ENCODE measurements at places on chromosomes 16 and 17. TPM values are rescaled to one million over a fixed set of nuclear protein-coding genes. Genes with fewer than 3 reads are reported as not detected.

Gene LRRC36
- polyA plus RNA-seq = 0.47 TPM

Gene APOH
- polyA plus RNA-seq = not detected

Gene TMEM92
- 0.76 TPM for polyA plus RNA-seq

Gene SLFN13
- 4.3 TPM for polyA plus RNA-seq

Gene ADAD2
- polyA plus RNA-seq = 0.94 TPM

Gene CMIP
- 11.9 TPM for polyA plus RNA-seq

Gene ABCA8
- polyA plus RNA-seq = 55.9 TPM

Gene KRTAP1-1
- polyA plus RNA-seq = not detected

Gene SPIRE2
- 2.5 TPM for polyA plus RNA-seq

Gene FNDC8
- polyA plus RNA-seq = 0.11 TPM

Gene SCARF1
- 7.1 TPM for polyA plus RNA-seq

Gene FLYWCH2
- 14.1 TPM for polyA plus RNA-seq

Gene KCNH6
- polyA plus RNA-seq = not detected

Gene BAIAP3
- 0.65 TPM for polyA plus RNA-seq

Gene SMTNL2
- polyA plus RNA-seq = 163 TPM

Gene CES5A
- not detected for polyA plus RNA-seq

Gene MLLT6
- polyA plus RNA-seq = 74.0 TPM

Gene SCNN1G
- polyA plus RNA-seq = not detected

Gene MT1A
- not detected for polyA plus RNA-seq

Gene MFSD6L
- polyA plus RNA-seq = 0.30 TPM

Gene CCR7
- polyA plus RNA-seq = 0.39 TPM

Gene EME1
- polyA plus RNA-seq = 4.8 TPM

Gene ESRP2
- polyA plus RNA-seq = 0.52 TPM

Gene ZNF624
- polyA plus RNA-seq = 5.4 TPM

Gene STRADA
- polyA plus RNA-seq = 25.4 TPM

Gene TP53TG3B
- not detected for polyA plus RNA-seq

Gene SLC12A3
- 0.11 TPM for polyA plus RNA-seq

Gene PRR11
- 9.7 TPM for polyA plus RNA-seq

Gene HOXB4
- 1.2 TPM for polyA plus RNA-seq

Gene FOXL1
- 0.24 TPM for polyA plus RNA-seq

Gene FBXL16
- polyA plus RNA-seq = 0.34 TPM

Gene ARHGAP23
- 25.1 TPM for polyA plus RNA-seq

Gene CDRT15
- 1.4 TPM for polyA plus RNA-seq

Gene CCL16
- 0.39 TPM for polyA plus RNA-seq

Gene NPIPA2
- polyA plus RNA-seq = 1.7 TPM

Gene RMI2
- 7.6 TPM for polyA plus RNA-seq

Gene HOXB1
- not detected for polyA plus RNA-seq

Gene KIAA0753
- 9.4 TPM for polyA plus RNA-seq

Gene GRB7
- polyA plus RNA-seq = 0.51 TPM

Gene KCNJ2
- polyA plus RNA-seq = 4.7 TPM

Gene SLC5A10
- 0.16 TPM for polyA plus RNA-seq

Gene CCT6B
- polyA plus RNA-seq = 2.5 TPM

Gene GPRC5C
- polyA plus RNA-seq = 38.7 TPM

Gene PIRT
- 0.06 TPM for polyA plus RNA-seq

Gene GPR179
- polyA plus RNA-seq = 0.38 TPM

Gene TP53TG3E
- polyA plus RNA-seq = not detected

Gene TBC1D26
- polyA plus RNA-seq = 0.35 TPM

Gene SDR42E1
- 0.44 TPM for polyA plus RNA-seq

Gene OSGIN1
- polyA plus RNA-seq = 0.59 TPM

Gene GINS2
- polyA plus RNA-seq = 7.4 TPM

Gene RASL10B
- polyA plus RNA-seq = 3.1 TPM

Gene TBC1D3C
- polyA plus RNA-seq = not detected

Gene CCL17
- not detected for polyA plus RNA-seq

Gene BRICD5
- 6.2 TPM for polyA plus RNA-seq

Gene TNP2
- polyA plus RNA-seq = not detected

Measured in forelimb muscle (tissue), 1 donor.